ENCODE measurements at places on chromosomes 13 and 19. TPM values are rescaled to one million over a fixed set of nuclear protein-coding genes. Genes with fewer than 3 reads are reported as not detected.

DNA sequence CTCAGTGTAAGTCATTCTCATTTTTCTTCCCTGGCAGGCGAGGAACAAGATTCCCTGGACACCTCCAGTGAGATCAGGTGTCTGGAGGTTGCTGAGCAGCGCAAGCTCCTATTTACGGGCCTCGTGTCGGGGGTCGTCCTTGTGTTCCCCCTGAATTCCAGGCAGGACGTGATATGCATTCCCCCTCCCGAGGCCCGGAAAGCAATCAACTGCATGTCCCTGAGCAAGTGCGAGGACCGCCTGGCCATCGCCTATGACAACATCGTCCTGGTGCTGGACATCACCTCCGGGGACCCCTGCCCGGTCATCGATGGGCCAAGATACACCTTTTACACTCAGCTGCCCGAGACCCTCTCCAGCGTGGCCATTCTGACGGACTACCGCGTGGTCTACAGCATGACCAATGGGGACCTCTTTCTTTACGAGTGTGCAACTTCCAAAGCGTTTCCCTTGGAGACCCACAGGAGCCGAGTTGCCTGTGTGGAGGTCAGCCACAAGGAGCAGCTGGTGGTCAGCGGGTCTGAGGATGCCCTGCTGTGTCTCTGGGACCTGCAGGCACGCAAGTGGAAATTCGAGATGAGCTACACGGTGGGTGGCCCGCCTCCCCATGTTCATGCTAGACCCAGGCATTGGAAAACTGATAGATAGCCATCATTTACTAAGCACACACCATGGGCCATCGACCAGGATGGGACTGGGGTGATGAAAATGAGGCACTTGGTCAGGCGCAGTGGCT is 21.5 kb upstream of the SIN3B start:
- DNase-seq: no peak

The C13orf42 gene
- not detected for total RNA-seq

The SUCLA2 gene
- total RNA-seq: 33.1 TPM

DNA sequence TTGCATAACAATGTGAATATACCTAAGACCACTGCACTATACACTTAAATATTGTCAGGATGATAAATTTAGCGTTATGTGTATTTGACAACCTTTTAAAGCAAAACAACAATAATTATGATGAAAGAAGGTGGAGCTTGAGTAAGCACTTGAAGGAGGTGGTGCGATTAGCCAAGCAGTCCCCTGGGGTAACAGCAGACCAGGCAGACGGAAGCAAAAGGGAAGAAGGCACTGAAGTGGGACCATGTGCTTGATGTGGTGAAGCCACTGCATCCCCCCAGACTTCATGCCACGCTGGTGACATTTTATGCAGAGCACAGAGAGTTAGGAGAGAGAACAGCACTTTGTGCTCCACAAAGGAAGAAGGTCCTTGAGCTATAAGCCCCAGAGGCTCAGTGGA is 58.3 kb upstream of the ZNF507 start:
- no peak for DNase-seq

DNA sequence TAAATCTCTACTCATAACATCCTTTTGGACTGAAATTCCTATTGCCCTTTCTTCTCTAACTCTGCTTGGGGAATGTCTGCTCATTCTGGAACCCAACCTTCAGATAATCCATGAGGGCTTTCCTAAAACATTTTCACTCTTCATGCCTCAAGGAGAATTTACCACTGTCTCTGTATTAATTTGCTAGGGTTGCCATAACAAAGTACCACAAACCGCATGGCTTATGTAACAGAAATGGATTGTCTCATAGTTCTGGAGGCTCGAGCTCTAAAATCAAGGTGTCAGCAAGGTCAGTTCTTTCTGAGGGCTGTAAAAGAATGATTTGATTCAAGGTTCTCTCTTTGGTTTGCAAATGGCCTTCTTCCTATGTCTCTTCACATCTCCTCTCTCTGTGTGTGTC is 209.7 kb downstream of the LACC1 start:
- no peak for DNase-seq

The CGB8 gene
- not detected for total RNA-seq

DNA sequence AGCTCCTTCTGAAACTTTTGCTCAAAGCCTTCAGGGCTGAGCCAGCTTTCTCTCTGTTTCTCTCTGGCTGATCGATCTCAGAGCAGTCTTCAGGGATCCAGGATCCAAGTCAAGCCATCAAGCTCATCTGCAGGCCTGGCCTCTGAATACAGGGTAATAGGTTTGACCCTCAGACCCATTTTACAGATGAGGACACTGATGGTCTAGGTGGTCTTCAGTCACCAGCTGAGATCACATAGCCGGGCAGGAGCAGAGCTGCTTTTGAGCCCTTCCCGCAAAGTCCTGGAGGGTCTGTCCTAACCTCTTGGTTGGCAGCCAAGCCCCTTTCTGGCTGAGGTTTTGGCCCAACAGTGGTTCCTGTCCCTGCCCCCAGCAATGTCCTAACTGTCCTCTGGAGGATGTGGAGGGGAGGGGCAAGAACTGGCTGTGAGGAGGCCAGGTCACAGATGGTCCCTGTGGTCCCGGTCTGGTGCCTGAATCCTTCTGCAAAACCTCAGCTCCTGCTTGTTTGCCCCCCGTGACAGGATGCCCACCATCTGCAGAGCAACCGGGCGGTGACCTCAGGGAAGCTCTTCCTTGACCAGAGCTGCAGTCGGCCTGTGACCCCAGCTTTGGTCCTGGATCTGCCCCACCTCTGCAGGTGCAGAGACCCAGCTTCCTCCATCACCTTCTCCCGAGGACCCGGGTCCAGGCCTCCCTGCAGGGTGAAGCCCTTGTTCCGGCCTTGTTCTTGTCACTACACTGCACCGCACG is 5.8 kb upstream of the PEAK3 start:
- DNase-seq: no peak

The ZNF90 gene
- not detected for total RNA-seq

DNA sequence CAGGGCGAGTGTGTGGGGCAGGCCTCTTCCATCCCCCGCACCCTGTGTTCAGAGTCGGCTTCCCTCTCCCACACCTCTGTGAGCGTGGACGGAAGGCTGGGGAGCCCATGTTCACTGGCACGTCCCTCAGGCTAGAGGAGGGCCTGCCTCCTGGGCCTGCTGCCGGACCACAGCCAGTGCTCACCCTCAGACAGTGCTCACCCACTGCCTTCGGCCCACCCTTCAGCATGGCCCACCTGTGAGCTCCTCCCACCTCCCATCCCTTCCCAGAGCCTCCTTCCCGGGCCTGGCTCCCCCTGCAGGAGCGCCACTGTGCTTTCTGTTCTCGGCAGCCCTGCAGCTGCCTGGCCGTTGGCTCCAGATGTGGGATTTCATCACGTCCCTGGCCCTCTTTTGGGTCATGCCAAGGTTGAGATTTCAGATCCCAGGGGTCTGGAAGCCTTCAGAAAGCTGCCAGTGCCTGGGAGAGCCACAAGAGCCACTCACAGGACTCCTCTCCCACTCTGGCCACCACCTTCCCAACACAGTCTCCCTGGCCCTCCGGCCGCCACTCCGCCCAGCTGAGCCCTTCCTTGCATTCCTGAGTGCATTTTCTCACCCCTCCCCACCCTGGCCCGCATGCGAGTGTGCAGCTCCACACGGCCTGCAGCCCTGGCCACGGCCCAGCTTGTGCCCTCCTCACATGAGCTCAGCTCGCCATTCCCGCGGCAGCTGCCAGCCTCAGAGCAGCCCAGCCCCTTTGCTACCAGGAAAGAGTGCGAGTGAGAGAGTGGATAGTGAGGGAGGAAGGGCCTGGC is 25.3 kb downstream of the CAPN12 start:
- peak; percentile 85 for DNase-seq

- DNase-seq: no peak
These were observed 1.1 kb upstream of the PROZ start for GRCh38 chr13:113157206-113157928.

The DPY19L3 gene
- total RNA-seq: 17.2 TPM

DNA sequence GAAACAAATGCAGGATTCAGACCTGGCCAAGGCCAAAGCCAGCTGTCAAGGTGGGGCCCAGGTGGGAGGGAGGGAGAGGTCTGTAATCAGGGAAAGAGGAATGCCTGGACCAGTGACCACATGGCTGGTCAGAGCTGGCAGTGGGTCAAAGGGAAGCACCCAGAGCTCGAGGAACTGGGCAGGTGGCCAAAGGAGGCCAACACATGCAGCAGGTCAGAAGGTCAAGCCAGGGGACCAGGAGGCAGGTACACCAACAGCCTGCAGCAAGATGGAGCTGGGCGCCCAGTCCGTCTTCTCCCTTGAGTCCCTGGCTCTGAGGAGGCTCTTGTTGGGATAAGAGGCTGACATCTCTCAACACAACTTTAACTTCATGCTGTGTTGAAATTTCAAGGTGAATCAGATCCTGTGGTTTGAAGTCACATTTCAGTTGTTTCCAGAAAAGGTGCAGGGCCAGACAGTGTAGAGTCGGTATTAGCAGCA is 17.1 kb downstream of the GPATCH1 start:
- peak; percentile 92 for DNase-seq

- DNase-seq: no peak
These were observed 54.9 kb downstream of the AP1M1 start for GRCh38 chr19:16252459-16253205.

The ZNF541 gene
- not detected for total RNA-seq

- DNase-seq: no peak
These were observed 172.8 kb downstream of the ZIC5 start for GRCh38 chr13:99798756-99799155.

The ZNF793 gene
- not detected for total RNA-seq

- peak; percentile 78 for DNase-seq
These were observed 9.1 kb downstream of the MAST1 start for GRCh38 chr19:12847159-12848139.

DNA sequence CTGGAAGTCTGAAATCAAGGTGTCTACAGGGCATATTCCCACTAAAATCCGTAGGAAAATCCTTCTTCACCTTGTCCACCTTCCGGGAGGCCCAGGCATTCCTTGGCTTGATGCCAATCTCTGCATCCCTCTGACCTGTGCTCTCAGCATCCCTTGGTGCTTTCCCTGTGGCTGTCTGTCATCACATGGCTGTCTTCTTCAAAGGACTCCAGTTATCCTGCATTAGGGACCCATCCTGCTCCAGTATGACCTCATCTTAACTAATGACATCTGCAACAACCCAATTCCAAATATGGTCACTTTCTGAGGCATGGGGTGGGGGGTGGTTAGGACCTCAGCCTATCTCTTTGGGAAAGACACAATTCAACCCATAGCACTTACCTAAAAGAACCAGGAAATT is 423.8 kb downstream of the IRS2 start:
- DNase-seq: no peak

GRCh38 chr13:74190999-74191398 is 56.8 kb upstream of the KLF12 start:
- no peak for DNase-seq

The ICAM4 gene
- not detected for total RNA-seq

DNA sequence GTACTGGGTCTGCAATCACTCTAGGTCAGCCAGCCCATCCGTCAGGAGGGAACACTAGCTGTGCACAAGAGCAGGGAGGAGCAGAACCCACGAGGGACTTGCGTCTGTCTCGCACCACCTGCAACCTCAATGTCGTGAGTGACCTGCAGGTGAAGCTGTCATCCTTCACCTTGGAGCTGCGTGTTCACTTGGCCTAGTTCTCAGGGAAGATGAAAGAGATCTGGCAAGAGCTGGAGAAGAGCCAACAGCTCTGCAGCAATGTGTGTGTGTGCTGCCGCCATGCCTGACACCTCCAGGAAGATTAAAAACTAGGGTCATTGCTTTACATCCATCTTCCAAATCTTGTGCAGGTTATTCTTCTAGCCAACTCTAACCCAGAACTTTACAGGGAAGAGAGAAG is 117.6 kb upstream of the MRI1 start:
- no peak for DNase-seq

- DNase-seq: no peak
These were observed 354.9 kb downstream of the PCDH9 start for GRCh38 chr13:66875264-66875663.

The TMEM238 gene
- total RNA-seq: 92.7 TPM

DNA sequence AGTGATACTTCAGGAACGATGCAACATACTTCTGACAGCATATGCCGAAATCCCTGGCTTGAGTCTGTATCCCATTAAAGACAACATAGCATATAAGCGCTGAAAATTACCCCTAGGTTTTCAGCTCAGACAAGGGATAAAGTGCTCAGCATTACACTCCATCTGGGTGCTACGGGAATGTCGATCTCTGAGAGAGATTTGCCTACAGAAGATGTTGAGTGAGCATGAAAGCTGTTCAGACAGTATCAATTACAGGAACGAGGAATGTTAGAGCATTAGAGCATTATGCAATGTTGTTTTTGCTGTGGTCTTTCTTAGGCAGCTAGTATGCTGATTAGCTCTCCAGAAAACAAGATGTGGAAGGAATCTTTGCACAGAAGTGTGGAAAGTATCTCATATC is 484.5 kb downstream of the LIG4 start:
- no peak for DNase-seq

DNA sequence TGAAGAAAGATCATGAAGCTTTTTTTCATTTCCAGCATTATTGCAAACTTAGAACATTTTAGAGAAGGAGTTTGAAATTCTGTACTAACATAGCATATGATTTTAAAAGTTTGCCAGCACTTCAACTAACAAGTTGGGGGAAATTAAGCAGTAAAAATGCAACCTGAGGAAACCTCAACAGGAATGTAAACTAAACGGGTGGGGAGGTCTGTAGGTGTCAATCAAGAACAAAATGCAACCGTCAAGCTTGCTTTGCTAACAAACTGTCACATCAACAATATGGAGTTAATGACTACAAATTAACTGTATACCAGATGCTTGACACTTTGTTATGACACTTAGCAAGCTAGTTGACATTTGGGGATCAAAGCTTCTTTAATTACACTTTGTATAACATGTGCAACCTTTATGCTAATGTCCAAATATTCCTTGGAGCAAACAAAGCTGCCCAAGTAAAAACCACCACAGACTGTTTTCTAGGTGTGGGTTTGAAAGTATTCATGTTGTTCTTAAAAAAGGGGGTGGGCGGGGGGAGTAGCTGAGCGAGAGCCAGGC is 52.1 kb downstream of the DACH1 start:
- no peak for DNase-seq

DNA sequence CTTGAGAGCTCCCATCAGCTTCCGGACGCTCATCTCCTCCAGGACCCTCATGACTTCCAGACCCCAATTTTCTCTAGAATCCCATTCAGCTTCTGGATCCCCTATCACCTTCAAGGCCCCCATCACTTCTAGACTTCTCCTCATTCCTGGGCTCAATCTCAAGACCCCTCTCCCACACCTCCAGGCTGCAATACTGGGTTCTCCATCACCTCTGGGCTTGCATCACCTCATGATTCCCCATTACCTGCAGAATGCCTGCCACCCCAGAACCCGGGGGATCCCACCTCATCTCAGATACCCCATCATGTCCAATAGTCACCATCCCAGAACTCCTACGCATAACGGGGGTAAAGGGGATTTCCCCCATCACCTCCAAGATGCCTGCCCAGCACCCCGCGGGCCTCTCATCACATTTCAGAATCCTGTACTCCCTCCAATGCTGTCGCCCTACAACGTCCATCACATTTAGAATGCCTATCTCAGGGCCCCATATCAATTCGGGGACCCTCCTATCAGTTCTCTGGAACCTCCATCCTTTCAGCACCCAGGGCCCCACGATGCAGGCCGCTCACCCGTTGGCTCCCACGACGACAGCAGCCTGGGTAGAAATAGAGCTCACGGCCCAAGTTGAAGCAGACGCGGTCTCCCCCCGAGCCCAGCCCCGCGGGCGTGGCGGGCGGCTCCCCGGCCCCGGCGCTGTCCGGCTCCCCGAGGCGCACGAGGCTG is 738 bp downstream of the DMWD start:
- DNase-seq: no peak

GRCh38 chr13:29934531-29935308 is 84.3 kb upstream of the UBL3 start:
- no peak for DNase-seq

The RASL11A gene
- total RNA-seq: 30.0 TPM

The ZNF540 gene
- 0.03 TPM for total RNA-seq

- DNase-seq: no peak
These were observed 10.3 kb upstream of the GAS6 start for GRCh38 chr13:113874177-113874576.

The TYROBP gene
- not detected for total RNA-seq

All from HT-29 (cell line).